RPMI8226 (cell line): ENCODE measurements at places on chromosomes 2 and 18.

- DNase-seq, result no peak
These were observed 125.7 kb downstream of the HDAC4 start for GRCh38 chr2:239275044-239275685.

GRCh38 chr2:239443102-239443620 is 42.3 kb upstream of the HDAC4 start:
- DNase-seq, result no peak

GRCh38 chr2:177942731-177943130 is 129.8 kb downstream of the PDE11A start:
- no peak for DNase-seq

DNA sequence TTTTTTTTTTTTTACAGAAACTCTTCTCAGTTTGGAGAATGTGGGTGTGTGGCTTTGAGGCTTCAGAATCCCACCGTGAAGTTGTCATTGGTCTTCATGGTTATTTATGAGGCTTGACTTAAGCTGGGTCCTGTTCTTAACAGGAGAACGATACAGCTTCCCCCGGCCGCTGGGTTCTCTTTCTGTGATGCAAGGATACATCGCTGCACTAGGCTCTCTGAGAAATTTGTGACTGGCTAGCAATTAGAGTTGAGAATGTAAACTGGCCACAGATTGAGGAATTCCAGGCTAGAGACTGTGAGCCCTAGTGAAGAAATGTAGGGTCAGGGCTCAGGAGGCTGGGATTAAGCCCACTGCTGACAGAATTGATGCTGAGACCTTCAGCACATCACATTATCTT is 29.8 kb downstream of the MGAT5 start:
- DNase-seq, result no peak

GRCh38 chr2:71683070-71683469 is 229.7 kb downstream of the DYSF start:
- DNase-seq, result peak; percentile 48

DNA sequence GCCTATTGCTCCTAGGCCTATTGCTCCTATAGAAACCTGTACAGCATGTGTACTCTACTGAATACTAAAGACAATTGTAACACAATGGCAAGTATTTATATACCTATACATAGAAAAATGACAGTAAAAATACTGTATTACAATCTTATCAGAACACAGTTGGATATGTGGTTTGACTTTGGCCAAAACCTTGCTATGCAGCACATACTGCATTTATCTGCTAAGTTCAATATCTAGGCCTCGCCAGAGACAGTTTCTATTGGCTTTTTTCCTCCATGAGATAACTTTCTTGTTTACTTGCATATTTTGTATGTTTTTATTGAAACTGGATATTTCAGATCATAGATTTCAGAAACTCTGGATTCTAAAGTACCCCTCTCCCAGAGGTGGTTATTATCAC is 19.3 kb upstream of the TMEM87B start:
- no peak for DNase-seq
